ENCODE measurements at places on chromosomes 12 and 14.

DNA sequence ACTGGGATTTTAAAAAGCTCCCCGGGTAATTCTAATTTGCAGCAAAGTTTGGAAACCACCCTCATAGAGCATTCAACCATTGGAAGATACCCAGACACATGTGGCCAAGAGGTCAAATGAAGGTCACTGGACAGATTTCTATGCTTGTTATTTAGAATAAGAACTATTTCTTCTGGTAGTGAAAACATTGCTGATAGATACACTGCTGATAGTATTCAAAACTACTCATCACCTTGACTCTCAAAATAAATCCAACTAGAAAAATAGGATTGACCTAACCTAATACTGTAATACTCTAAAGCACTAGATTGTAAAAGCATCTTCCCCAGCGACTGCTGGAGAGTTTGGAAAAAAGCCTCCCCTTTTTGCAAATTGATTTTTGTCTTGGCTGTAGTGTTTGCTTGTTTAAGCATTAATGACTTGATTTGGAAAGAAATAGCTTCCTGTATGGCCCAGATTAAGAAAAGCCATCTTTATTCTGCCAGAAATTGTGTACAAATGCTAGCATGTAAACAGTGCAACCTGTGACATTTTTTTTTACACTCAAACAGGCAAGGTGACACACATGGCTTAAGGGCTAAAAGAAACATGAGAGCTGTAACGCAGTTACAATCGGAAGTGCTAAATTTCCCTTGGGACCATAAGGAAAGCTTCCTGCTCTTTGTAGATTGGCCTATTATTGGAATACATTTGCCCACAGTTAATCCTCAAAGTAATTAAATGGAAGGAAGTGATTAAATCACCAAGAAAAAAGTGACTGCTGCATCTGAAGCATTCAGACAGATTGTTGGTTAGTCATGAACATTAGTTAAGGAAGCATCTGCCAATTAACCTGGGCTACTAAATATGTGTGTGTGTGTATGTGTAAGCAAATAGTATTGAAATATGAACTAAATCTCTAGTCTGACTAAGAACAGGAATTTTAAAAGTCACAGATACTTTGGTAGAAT lies 356.5 kb upstream of the ATP2B1 start:
- DNase-seq = no peak

DNA sequence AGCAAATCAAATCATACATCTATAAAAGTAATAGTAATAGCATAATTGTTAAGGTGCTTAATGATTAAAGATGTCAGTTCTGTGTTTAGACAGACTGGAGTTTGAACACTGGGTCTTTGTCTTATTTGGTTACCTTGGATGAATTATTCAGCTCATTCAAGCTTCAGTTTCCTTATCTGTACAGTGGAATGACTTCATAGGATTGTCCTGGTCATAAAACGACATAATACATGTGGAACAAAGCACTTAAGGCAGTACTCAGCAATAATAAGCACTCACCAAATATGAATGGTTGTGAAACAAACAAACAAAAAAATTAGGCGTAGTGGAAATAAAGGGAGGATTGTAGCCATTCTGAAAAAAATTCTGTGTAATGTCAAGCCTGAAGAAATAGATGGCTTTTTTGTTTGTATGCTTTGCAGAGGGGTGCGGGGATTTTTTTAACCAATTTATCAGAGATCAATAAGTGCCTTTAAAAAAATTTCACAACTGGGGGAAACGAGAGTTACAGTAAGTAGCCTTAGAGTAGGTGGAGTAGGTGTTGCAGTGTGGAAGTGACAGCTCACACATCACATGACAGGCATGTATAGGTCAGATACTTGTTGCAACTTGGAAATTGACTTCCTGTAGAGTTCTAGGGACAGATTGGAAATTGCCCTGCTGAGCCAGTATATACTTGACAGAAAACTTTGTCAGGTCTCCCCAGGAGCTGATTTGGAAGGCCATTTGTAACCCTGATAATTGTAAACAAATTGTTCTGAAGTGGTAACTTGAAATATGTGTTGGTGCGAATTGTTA lies 157.7 kb downstream of the SLC15A5 start:
- peak; percentile 7 for DNase-seq

DNA sequence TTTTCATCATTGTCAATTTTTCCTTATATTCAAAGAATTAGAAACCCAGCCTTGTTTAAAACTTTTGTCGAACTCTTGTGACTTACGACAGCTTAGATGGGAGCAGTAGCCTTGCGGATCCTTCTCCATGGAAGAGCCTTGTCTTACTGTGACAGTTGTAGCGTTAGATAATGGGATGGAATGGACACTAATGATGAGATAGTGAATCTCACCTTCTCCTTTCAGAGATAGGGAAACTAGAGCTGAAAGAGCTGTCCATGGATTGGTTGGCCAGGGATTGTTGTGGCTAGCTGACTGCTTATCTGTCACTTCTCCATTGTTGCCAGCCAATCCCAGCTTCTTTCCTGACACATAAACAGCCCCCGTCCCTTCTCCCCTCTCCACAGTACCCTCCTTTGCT lies 59.4 kb downstream of the BHLHE41 start:
- no peak for DNase-seq

- no peak for DNase-seq
Measured at GRCh38 chr12:27474344-27474743, 27.8 kb downstream of the SMCO2 start.

DNA sequence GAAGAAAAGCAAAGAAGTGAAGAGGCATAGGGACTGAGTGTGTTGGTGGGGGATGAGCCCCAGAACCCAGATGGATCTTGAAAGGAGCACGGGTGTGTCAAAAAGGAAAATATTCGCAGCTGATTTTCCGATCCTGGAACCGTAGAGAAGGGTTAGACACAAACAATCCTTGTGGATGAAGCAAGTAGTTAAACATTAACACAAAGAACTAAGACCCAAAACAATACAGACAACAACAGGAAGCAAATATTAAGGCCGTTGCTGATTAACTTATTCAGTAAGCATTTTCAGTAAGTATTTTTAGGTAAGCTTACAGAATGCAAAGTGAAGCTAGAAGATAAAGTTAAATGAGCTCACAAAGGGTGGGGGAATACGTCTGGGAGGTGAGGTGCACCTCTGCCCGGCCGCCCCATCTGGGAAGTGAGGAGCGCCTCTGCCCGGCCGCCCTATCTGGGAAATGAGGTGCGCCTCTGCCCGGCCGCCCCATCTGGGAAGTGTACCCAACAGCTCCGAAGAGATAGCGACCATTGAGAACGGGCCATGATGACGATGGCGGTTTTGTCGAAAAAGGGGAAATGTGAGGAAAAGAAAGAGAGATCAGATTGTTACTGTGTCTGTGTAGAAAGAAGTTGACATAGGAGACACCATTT lies 62.8 kb upstream of the PRB2 start:
- no peak for DNase-seq

DNA sequence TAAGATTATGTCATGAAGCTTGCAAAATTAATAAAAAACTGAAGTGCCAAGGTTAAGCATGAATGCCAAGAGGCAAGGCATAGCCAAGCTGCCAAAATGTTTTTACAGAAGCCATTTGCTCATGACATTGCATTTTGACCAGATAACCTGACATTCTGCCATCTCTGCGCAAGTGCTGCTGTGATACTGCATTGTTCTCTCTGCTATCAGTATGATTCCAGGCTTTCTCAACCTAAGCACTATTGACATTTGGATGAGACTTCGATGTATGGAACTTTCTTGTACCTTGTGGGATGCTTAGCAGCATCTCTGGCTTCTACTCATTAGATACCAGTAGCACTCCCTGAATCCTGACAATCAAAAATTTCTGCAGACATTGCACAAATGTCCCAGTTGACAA lies 139.2 kb downstream of the RASSF9 start:
- DNase-seq = no peak

DNA sequence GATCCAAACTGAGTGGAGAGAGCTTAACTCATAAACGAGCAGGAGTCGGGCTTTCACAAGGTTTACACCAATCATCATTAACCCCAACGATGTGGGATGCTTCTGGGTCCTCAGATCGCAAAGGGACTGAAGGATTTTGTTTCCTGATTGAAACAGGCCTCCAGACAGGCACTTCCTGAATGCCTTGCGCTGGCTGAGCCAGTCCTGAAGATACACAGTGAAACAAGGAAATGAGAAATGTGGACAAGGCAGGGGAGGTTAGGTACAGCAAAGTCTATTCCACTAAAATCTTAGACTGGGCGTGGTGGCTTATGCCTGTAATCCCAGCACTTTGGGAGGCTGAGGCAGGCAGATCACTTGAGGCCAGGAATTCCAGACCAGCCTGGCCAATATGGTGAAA lies 30.7 kb downstream of the RBM19 start:
- DNase-seq = no peak

GRCh38 chr12:47079981-47080724 lies 394 bp upstream of the AMIGO2 start:
- DNase-seq = peak; percentile 37

- DNase-seq = peak; percentile 39
Measured at GRCh38 chr12:51270067-51270950, at the start of gene SMAGP. Gene SMAGP (minus strand): TSS chr12:51270415. CDS start chr12:51269278, 1,137 bp downstream.

GRCh38 chr12:103956509-103957027 lies 9.1 kb upstream of the TDG start:
- DNase-seq = no peak

GRCh38 chr12:15984097-15984800 lies 73.1 kb downstream of the DERA start:
- DNase-seq = no peak

- DNase-seq = no peak
Measured at GRCh38 chr14:77302926-77303325, 17.8 kb downstream of the POMT2 start.

- DNase-seq = no peak
Measured at GRCh38 chr12:58314610-58315009, 373.2 kb downstream of the ATP23 start.

- no peak for DNase-seq
Measured at GRCh38 chr12:69929125-69929524, 104.1 kb downstream of the MYRFL start.

DNA sequence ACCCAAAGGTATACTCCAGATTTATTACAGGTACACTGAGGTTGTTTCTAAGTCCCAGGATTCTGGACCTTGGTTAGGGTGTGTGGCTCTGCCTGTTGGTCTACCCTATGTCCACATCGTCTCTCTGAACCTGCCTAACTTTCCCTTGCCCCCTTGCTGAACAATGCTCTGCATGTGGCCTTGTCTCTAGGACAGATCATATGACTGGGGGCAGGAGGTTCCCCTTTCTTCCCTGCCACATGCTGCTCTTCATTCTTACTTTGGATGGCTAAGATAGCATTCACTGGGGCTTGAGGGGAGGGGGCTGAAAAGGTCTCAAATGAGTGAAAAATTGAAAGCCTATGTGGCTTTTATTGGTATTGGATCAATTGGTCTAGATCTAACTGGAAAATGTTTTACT lies 49.2 kb downstream of the MBIP start:
- DNase-seq = peak; percentile 14

DNA sequence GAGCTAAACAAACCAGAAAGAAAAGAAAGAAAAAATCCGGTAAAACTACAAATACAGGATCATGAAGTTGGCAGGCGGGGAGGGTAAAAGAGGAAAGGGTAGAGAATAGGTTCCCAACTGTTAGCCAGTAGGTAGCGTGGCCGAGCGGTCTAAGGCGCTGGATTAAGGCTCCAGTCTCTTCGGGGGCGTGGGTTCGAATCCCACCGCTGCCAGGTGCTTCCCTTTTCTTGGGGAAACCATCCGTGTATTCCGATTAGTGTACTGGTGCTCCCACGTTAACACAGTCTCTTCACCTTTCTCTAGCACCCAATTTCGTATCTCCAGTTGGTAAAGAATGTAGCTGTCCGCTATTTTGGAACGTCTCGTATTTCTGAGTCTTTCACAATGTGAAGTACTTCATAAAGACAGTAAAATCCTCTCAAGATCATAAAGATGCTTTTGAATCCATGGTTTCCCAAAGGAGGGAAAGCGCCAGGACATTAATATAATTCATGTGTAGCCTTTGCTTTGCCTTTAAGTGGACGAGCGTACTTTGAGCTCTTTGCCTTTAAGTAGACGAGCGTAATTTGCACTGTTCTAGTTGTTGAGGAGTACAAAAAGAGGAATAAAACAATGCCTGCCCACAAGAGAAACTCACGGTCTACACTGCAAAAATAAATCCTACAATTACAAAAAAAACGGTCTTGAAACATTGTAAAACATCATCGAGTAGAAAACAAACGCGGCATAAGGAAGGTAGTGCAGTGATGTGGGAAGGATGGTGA lies 19.0 kb upstream of the RNASE12 start:
- peak; percentile 60 for DNase-seq

GRCh38 chr12:121000530-121000929 lies 15.8 kb downstream of the C12orf43 start:
- DNase-seq = no peak

All from inflammatory macrophage (primary cell).